ENCODE measurements at places on chromosomes 1 and 21.

DNA sequence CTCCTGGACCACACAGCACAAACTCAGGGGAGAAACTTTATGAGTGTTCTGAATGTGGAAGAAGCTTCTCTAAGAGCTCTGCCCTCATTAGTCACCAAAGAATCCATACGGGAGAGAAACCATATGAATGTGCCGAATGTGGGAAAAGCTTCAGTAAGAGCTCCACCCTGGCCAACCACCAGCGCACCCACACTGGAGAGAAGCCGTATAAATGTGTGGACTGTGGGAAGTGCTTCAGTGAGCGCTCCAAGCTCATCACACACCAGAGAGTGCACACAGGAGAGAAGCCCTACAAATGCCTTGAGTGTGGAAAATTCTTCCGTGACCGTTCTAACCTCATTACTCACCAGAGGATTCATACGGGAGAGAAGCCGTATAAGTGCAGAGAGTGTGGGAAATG, 22.5 kb downstream of the ZSCAN20 start:
- no peak for DNase-seq

GRCh38 chr1:211148366-211148765, 14.4 kb upstream of the KCNH1 start:
- no peak for DNase-seq

GRCh38 chr1:211287218-211287617, 28.1 kb downstream of the RCOR3 start:
- DNase-seq: no peak

DNA sequence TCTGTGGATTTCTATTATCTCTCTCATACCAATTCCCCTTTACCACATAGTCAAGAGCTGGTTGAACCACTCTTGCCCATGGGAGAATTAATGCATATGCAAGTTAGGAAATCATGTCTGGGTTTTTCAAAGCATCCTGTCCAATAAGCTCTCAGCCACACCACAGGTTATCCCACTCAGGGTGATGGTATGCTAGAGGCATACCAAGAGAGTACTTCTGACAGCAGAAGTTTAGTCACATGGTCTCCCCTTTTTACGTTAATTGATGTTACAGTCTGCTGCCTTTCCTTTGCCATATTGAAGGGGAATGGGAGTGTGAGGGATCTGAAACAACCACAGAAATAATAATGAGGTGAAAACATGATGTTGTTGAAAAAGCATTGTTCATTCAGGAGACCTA, 135.8 kb upstream of the PBX1 start:
- no peak for DNase-seq

DNA sequence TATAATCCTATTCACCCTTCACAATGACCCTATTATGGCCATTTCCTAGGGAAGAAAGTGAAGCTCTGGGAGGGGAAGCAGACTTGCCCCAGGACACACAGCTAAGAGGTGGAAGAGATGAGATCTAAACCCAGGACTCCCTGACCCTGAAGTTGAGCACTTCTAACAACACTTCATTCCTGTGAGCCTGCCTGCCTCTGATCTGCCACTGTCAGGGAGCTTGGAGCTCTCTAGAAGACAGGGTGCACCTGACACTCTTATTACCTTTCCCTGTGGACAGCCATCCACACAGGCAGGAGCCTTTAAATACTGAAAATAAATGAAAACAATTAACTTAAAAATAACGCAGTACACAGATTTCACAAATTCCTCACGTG, 599 bp downstream of the MKNK1 start:
- DNase-seq: no peak

DNA sequence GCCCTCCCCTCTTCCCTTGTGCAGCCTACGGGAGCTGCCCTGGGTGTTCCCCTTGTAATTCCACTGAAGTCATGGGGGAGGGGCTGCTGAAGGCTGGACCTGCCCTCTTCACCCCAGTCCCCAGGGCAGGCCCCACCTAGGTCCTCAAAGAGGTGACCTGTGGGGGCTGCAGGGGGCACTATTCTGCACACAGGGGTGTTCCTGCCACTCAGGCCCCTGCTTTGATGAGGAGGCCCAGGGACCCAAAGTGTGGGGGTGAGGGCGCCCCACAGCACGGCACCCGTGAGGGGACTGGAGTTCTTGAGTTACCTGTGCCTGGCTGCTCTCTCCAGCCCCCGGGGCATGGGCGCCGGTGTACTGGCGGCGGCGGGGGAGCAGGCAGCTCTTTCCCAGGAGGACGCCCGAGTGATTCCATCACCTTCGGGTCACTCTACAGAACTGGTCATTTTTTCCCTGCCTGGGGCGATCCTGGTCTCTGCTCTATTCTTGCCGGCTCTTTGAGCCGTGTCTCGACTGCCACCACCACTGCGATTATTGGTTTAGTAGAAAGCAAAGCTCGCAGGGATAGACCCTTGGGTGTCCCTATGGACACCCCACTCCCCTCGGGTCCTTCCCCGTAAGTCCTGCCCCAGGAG, 6.9 kb upstream of the PRDM16 start:
- DNase-seq: no peak

DNA sequence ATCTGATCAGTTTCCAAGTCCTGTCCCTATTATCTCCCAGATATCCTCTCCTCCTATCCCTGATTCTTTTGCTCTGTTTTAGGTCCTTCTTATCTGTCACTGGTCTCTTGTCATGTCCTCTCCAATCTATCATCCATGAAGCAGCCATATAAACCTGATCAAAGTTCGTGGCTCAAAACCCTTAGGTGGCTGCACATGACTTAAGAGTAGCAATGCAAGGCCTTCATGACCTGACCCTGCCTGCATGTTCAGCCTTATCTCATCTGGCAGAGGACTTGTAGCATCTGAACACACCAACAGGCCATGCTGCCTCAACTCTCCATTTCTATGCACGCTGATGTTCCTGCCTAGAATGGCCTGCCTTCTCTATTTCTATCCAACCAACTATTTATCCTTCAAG, 65.2 kb downstream of the NOS1AP start:
- no peak for DNase-seq

GRCh38 chr1:56249234-56249633, 330.1 kb downstream of the PLPP3 start:
- no peak for DNase-seq

DNA sequence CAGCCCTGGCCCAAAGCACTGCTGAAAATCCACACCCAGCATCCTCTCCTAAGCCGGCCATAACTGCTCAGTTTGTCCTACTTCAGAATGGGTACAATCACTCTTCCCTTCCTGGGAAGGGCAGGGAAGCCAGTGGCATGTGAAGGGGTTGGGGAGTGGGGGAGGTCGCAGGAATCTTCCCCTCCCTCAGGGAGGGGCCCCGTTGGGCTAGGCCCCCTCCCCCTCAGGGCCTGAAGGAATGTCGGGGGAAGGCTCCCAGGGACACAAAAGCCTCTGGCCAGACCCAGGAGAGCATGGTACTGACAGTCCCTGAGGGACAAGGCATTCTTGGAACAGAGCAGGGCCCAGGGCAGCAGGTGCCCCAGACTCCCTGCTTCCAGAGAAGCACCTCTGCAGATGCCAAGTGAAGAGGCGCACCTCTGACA, 1.2 kb downstream of the ELOVL1 start:
- no peak for DNase-seq
